ENCODE measurements at places on chromosomes 13 and 19. TPM values are rescaled to one million over a fixed set of nuclear protein-coding genes. Genes with fewer than 3 reads are reported as not detected.

Gene MBD3L2
- not detected for total RNA-seq

Gene CELF5
- not detected for total RNA-seq

Gene SLC27A5
- 4.8 TPM for total RNA-seq

Gene FFAR1
- total RNA-seq, result not detected

Gene ZNF836
- 7.3 TPM for total RNA-seq

GRCh38 chr19:16886305-16886880, 2.4 kb upstream of the F2RL3 start:
- H3K27me3 ChIP-seq, result peaks cover 20% of the 10 kb centered on the region
- peak overlapping the region; percentile 84 for H3K27ac ChIP-seq
- peaks cover 27% of the 10 kb centered on the region for H3K4me1 ChIP-seq
- peak; percentile 81 for DNase-seq

DNA sequence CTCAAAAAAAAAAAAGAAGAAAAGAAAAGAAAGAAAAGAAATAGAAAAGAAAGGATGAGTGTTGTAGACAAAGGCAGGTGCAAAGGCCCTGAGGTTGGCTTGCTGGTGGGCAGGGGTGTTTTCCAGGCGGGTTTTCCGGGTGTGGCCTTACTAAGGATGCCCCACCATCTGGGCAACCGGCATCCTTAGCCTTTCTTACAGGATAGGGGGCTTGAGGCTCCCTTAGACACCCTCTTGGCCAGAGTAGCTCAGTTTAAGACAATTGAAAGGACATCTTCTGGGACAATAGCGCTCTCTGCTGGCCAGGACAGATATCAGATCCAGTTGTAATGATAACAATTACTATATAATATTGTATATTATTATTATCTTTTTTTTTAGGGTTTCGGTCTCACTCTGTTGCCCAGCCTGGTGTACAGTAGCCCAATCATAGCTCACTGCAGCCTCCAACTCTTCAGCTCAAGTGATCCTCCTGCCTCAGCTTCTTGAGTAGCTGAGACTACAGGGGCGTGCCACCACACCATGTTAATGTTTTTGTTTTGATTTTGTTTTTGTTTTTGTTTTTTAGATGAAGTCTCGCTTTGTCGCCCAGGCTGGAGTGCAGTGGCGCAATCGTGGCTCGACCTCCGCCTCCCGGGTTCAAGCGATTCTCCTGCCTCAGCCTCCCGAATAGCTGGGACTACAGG, 1.4 kb upstream of the QTRT1 start:
- H3K27ac ChIP-seq, result no peak overlapping the region
- DNase-seq, result no peak
- H3K4me1 ChIP-seq, result peaks cover 29% of the 10 kb centered on the region
- no peaks in the 10 kb centered on the region for H3K27me3 ChIP-seq

GRCh38 chr19:1459479-1459878, 9.6 kb downstream of the APC2 start:
- no peak for DNase-seq
- H3K36me3 ChIP-seq, result no peaks in the 10 kb centered on the region
- peaks cover 11% of the 10 kb centered on the region for H3K4me1 ChIP-seq
- H3K27ac ChIP-seq, result no peak overlapping the region
- H3K4me3 ChIP-seq, result no peak overlapping the region

DNA sequence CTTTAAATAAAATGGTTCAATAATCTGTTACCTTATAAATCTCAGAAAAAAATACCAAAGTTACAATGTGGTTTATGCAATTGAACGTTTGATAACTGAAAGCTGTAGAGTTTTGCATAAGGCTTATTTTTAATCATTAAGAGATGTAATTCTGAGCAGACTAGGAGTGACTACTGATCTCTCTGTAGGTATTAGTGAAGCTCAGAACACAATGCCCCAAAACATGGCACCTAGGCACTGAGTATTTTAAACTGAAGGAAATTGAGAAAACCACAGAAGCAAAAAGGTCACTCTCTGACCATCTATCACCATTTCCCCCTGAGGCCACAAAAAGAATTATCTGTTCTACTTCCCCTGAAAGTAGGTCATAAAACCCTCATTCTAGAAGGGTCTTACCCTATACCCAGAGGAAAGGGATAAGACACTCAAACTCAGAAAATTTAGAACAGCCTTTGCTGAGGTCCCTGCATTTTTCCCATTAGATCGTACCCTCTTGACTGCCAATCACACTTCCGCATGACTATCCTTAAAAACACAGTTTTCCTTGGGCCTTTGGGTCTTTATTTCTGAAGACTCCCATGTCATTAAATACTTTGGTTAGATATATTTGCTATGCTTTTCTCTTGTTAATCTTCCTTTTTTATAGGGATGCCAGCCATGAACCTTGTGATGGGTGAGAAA, 158.1 kb downstream of the PCDH9 start:
- H3K4me3 ChIP-seq, result no peak overlapping the region
- no peak overlapping the region for H3K27ac ChIP-seq
- no peaks in the 10 kb centered on the region for H3K27me3 ChIP-seq
- DNase-seq, result no peak

DNA sequence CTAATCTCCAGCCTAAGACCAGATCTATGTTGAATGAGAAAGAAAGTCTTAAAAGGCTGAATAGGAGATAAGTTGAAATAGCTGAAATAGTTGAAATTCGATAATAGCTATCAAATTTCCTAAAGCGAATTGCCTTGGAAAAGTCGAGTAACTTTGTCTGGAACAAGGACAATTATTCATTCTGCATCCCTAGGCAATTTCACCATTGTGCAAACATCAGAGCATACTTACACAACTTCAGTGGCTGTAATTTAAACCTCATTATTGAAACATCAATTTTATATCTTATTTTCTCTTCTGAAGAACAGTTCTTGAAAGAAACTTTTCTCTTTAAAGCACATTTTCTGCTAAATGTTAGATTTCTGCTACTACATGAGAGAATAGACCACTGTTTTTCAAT, 13.6 kb downstream of the TNFSF13B start:
- no peaks in the 10 kb centered on the region for H3K27me3 ChIP-seq
- DNase-seq, result no peak
- H3K4me1 ChIP-seq, result no peaks in the 10 kb centered on the region
- no peaks in the 10 kb centered on the region for H3K36me3 ChIP-seq
- H3K27ac ChIP-seq, result no peak overlapping the region
- no peak overlapping the region for H3K4me3 ChIP-seq

DNA sequence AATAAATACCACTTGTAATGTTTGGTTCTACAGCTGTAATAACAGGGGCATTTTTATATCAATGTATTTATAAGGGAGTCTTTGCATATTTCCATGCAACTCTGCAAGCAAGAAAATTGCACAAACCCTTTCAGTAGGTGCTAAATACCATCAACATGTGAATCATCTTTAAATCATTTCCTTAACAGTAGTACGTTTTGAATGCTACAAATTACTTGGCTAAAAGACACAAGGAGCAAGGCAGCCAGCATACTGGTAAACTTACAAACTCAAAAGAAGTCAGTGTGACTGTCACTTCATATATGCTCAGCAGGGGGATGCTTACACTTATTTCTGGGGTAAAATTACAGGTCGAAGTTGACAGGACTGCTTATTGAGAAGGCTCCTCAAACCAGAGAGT, 402.4 kb downstream of the EFNB2 start:
- H3K36me3 ChIP-seq, result no peaks in the 10 kb centered on the region
- no peak for DNase-seq
- no peak overlapping the region for H3K4me3 ChIP-seq
- no peaks in the 10 kb centered on the region for H3K4me1 ChIP-seq
- no peak overlapping the region for H3K27ac ChIP-seq
- H3K27me3 ChIP-seq, result no peaks in the 10 kb centered on the region

DNA sequence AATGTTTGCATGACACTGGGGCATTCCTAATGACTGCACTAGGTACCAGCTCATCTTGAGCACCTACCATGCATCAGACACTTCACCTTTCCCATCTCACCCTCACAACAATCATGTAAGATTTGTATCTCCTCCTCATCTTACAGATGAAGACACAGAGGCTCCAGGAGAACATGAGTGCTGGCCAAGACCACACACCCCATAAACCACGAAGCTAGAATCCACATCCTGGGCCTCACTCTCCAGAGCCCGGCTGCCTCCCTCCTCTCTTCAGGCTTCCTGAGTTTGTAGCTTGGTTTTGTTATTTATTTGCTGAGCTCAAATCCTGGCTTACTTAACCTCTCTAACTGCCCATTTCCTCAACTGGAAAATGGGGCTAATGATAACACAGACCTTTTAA, 25.9 kb downstream of the FAM216B start:
- H3K27me3 ChIP-seq, result no peaks in the 10 kb centered on the region
- H3K36me3 ChIP-seq, result no peaks in the 10 kb centered on the region
- H3K4me3 ChIP-seq, result no peak overlapping the region

DNA sequence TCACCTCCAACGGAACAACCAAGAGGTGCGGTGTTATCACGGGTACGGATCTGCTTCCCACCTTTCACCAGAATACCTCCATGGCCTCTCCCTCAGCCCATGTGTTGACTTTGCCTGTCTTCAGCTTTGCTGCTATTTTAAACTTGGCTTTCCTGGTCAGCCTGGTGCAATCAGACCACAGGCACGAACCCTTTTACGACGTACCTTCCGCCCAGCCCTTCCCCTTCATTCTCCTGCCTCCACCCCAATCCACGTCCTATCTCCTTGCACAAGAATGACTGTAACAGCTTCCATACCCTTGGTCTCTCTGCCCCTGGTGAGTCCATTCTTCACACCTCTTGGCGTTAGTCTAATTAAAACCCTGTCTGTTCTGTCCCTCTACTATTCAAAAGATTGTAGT, 431.7 kb downstream of the EFNB2 start:
- H3K27me3 ChIP-seq, result no peaks in the 10 kb centered on the region
- DNase-seq, result no peak
- H3K27ac ChIP-seq, result no peak overlapping the region
